ENCODE measurements at places on chromosomes 16 and 17. TPM values are rescaled to one million over a fixed set of nuclear protein-coding genes. Genes with fewer than 3 reads are reported as not detected.

The CETP gene
- total RNA-seq: not detected

The KRT20 gene
- total RNA-seq: 0.08 TPM

The LRRC46 gene
- total RNA-seq: 0.18 TPM

GRCh38 chr17:61131585-61131984 is 268.1 kb upstream of the TBX2 start:
- DNase-seq: no peak

GRCh38 chr17:58786586-58787295 is 31.1 kb downstream of the PPM1E start:
- DNase-seq: peak; percentile 57

DNA sequence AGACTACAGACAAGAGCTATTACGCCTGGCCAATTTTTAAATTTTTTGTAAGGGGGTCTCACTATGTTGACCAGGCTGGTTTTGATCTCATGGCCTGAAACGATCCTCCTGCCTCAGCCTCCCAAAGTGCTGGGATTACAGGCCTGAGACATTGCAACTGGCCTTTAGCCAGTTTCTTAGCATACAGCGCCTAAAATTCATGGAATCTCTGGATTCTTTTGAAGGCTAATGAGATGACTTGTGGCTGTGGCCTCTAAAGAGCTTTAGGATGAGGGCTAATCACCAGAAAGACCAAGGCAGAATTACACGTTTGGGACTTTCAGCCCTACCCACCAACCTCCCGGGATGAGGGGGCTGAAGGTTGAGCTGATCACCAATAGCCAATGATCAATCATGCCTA is 34.6 kb downstream of the AKAP10 start:
- DNase-seq: no peak

GRCh38 chr16:19116711-19117449 is 3.1 kb downstream of the ITPRIPL2 start:
- DNase-seq: no peak

- no peak for DNase-seq
Observed at GRCh38 chr17:57377094-57377493, 120.8 kb downstream of the MSI2 start.

All from SJCRH30 (cell line).